ENCODE measurements at places on chromosomes 5 and 9.

- no peak for DNase-seq
These were observed 70.3 kb downstream of the TEK start for GRCh38 chr9:27179245-27179865.

DNA sequence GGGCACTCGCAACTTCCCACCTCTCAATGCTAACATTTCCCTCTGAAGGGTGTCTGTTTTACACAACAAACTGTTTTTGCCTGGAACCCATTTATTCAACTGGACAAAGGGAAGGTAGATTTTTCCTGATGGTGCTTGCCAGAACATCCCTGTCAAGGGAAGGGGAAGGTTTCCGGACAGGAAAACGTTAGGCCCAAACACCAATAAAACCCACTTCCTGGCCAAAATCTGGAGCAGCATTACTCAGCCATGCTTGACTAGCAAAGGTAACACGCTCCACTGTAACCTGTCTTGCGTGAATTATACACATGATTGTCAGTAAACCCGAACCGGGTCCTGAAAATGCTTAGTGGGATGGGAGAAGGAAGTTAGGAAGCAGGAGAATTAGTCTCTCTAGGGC is 90.2 kb downstream of the SAXO1 start:
- no peak for DNase-seq

GRCh38 chr5:16596581-16596940 is 20.2 kb downstream of the RETREG1 start:
- no peak for DNase-seq

DNA sequence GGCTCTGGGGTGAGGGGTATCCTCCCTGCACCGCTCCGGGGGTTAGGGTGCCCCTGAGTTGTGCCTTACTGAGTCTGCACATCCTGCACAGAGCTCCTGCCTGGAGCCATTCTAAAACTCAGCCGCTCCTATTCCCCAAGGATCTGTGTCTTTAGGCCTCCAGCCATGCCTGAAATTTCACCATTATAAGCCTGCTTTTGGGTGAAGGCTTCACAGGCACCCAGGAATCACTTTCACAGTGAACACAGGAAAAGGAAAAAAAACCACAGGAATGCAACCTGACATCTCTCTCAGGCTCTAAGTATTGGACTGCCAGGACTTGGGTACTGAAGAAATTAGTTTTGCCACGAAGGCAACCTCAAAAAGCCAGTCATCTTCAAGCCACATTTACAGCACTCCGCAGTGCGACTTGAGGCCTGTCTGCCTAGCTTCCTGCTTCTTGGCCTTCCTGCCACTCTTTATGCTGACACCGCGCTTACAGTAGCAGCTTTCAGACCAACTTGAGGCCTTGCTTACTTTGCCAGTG is 30.9 kb downstream of the GALNT10 start:
- DNase-seq = no peak

DNA sequence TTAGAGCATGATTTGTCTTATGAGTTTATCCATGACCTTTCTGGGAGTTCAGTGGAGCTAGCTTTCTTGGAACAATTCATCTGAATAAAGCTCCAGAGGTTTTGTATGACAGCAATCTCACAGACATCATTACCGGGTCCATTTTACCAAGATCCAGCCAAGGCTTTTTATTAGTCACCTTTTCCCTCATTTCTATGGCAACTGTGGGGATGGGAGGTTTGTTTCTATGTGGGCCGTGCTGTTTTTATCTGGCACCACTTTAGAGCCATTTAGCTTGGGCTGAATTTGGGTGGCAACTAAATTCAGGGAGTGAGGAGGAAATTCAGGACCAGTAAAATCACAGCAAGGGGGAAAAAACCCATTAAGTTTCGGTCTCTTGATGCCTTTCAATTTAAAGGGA is 245.7 kb downstream of the NSG2 start:
- no peak for DNase-seq

DNA sequence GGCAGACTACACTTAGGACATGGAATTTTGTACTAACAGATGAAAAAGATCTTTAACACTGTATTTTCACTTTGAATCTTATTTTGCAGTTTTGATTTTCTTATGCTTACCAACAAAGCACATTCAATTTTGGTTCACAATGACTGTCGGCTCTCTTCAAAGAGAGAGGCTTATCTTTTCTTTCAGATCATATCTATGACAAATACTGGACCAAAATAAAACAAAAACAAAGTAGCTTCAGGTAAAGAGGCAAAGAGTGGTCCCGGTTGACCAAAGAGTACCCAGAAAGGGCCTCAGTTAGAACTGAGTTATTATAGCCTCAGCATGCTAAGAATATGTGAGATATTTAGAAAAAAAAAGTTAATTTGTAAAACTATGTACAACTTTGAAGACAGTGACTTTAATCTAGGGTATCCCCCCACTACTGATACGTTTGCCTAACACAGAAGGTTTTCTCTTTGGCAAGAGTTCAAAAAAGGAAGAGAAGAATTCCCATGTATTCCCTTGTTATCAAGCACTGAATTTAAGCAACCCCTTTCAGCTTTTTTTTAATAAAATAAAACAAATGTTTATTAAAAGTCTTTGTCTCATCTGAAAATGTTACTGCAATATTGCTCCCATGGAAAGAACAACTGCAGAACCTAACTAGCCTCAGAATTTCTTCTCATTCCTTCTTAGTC is 50.5 kb downstream of the NR6A1 start:
- DNase-seq = no peak

DNA sequence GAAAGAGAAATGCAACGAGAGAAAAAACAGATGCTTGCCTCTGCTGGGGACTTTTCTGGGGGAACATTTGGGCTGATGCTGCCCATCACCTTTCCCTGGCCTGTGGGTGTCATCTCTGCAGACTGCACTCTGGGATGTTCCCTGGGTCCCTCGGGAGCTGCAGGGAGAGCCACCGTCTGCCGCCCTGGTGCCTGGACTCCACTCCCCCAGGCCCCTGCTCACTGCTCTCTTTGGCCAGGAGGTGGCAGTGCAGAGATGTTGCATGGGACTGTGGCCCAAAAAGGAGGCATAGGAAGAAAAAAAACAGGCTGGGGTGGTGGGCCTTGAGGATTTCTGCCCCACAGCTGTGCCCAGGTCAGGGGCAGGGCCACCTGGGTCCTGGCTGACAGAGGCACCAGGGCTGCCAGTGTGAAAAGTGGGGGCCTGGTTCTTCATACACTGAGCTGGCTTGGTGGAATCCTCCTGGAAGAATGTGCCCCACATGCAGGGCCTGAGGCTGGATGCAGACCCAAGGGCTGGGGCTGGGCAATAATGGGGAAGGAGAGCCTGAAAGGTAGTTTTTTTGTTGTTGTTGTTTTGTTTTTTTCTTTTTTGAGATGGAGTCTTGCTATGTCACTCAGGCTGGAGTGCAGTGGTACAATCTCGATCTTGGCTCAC is 353.6 kb downstream of the SLIT3 start:
- no peak for DNase-seq

DNA sequence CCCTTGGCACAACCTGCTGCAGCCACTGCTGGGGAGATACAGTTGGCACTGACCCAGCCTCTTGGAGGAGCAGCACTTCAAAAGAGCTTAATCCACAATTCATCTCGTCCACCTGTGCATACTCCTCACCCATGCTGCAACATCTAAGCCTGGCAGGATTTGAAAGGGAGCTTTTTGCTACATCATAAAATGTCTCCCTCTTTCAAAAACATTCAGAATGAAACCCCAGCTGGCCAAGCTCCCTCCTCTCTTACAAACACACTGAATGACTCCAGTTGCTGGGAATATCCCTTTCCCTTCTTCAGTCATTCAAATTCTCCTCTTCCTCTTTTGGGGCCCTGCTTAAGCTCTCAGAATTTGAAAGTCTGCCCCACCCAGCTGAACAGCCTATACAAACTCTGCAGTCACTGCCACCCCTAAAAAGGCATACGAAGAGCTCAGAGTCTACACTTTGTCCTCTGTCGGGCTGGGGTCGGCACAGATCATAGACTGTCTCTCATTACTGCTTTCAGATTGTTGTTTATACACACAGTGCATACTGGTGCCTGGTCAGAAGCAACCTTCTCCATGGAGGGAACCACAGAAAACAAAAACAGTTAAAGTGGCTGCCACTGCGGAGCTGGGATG is 8.8 kb upstream of the C5orf15 start:
- no peak for DNase-seq

DNA sequence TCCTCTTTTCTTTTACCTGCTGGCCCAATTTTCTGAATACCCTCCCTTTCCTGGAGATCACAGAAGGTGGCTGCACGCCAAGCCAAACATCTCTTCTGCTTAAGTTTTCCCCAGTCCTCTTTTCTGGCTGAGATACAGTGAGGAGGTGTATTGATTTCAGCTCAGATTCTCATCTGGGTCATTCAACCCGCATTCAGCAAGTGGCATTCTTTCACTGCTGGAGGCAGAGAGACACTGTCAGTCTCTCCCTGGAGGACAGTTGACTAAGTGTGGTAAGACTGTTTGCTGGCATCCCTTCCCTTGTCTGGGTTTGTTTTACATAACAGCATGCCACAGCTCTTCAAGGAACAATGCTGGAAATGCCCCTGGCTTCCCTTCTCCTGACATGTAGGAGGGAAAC is 60.5 kb downstream of the GABRG2 start:
- DNase-seq = no peak

Measured in aorta (tissue), 5 donors.